ENCODE measurements at places on chromosomes 6 and 20. TPM values are rescaled to one million over a fixed set of nuclear protein-coding genes. Genes with fewer than 3 reads are reported as not detected.

GRCh38 chr20:35398660-35399144 is 13.1 kb downstream of the UQCC1 start:
- H3K27ac ChIP-seq = peak overlapping the region; percentile 12
- no peak for DNase-seq
- 0 out of 2 replicates have a peak, but pooled peaks cover 3% of the 10 kb centered on the region for H3K36me3 ChIP-seq

- H3K27me3 ChIP-seq = no peaks in the 10 kb centered on the region
- H3K27ac ChIP-seq = no peak overlapping the region
- H3K4me1 ChIP-seq = no peaks in the 10 kb centered on the region
- H3K36me3 ChIP-seq = no peaks in the 10 kb centered on the region
- DNase-seq = no peak
- no peak overlapping the region for H3K4me3 ChIP-seq
Measured at GRCh38 chr20:49460916-49461315, 21.6 kb downstream of the KCNB1 start.

DNA sequence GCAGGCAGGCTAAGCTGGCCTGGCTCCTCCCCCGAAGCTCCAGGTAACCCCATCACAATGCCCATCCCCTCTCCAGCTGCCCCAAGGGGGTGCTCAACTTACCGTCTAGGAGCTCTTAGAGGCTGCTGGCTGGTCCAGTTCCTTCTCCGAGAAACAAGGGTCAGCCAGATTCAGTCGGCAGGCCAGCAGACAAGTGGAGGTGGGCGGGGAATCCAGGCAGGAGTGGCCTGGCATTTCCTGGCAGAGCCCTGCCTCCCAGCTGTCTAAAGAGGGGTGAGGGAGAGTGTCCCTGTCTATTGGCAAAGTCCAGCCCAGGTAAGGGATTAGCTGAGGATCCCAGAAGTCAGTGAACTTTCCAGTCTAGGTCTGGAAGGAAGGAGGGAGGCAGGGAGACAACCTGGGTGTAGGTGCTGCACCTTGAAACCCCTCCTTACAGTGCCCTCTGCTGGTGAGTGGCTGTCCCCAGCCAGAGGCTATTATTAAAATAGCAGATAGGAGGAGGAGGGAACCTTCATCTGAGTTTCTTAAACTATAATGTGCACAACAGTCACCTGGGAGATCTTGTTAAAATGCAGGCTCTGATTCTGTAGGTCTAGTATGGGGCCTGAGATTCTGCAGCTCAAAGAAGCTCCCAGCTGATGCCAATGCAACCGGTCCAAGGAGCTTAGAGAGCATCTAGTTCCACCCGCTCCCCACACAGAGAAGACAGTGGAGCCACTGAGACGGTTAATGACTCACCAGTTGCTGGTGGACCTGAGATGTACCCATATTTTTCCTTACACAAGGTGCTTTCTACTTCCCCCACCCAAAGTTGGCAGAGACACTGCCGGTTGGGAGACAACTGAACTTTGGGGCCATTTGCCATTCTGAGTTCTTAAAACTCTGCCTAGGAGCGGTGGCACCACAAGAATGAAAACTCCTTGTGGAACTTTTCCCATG is at the start of gene UNC5CL:
TSS of gene UNC5CL (minus strand) at position 162 of the 939 bp plus-strand sequence. CDS start 4,147 bp downstream, outside the sequence.
- no peaks in the 10 kb centered on the region for H3K27me3 ChIP-seq
- peak; percentile 83 for DNase-seq
- H3K4me3 ChIP-seq = no peak within 1 kb of the TSS
- H3K4me1 ChIP-seq = peaks cover 4% of the 10 kb centered on the region
- no peaks in the 10 kb centered on the region for H3K36me3 ChIP-seq

GRCh38 chr6:26170181-26170580 is 83.0 kb downstream of the HFE start:
- peak overlapping the region; percentile 90 for H3K27ac ChIP-seq
- peak overlapping the region; percentile 72 for H3K4me3 ChIP-seq
- H3K4me1 ChIP-seq = peaks cover 36% of the 10 kb centered on the region
- no peaks in the 10 kb centered on the region for H3K36me3 ChIP-seq

DNA sequence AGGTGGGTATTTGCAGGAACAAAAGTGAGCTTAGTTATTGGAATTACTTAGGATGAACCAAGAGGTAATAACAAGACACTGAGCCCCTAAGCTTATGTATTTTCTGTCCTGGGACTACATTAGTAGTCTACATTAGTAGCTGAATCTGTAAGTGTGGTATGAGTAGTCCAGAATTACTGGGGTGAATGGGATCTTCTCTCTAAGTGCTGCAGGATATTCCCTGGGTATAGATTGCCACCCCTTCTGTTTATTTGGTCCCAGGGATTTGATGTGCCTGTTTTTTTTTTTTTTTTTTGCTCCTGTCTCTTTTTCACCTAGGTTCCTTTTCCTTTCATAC is 5.9 kb downstream of the CD2AP start:
- H3K4me1 ChIP-seq = peaks cover 41% of the 10 kb centered on the region
- no peaks in the 10 kb centered on the region for H3K27me3 ChIP-seq
- H3K27ac ChIP-seq = no peak overlapping the region
- H3K4me3 ChIP-seq = no peak overlapping the region
- no peak for DNase-seq
- no peaks in the 10 kb centered on the region for H3K36me3 ChIP-seq

DNA sequence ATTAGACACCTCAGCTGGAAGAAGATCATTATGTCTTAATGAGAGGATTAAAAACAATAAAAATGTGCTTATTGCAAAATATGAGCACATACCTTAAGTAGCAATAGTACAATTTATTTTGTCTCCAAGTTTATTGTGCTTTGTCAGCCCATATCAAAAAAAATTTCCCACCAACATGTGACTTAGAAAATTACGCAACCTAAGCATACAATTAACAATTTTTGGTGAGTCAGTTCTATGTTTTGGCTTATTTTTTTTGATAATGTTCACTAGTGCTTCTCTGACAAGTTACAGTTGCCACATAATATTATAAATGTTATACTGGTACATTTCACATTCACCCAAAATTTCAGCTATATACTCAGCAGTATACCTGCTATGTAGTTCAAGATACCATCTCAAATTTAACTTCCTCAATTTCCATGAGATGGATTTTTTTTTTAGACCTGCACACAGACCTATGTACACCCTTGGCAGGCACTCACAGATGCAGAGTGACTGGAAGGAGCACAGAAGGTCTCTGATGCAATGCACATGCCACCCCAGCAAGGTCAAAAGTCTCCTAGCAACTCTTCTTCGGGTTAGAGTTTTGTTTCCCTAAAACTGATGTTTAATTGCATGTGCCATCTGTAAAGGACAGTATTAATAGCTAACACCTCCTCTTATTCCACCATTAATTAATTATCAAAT is 112.4 kb downstream of the PRKN start:
- H3K27me3 ChIP-seq = no peaks in the 10 kb centered on the region
- no peaks in the 10 kb centered on the region for H3K36me3 ChIP-seq
- no peaks in the 10 kb centered on the region for H3K4me1 ChIP-seq

DNA sequence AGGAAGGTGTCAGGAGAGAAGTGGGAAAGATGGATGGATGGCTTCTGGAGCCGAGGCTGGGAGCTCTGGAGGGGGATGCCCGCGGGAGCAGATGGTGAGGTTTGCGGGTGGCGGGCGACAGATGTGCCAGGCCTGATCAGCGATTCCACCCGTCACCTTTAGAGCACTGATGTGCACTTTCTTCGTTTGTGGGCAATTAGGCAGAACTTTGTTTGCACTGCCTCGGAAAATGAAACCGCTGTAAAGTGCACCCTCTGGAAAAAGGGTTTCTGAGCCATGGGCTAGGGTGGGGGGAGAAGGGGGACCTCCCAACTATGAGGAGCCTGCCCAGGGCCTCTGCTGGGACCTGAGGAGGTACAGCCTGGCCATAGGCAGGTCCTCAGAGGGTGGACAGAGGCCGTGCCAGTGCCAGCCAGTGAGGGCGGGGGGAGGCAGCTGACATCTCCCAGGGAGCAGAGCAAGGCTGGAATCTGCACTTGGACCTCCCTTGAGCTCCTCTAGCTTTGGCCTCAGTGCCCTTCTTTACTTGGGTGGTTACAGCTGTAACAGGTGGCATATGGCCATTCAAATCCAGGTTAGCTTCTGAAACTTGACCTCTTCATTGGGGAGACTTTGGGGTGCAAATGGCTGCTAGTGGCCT is 58.7 kb downstream of the CD40 start:
- no peaks in the 10 kb centered on the region for H3K36me3 ChIP-seq
- DNase-seq = no peak
- no peaks in the 10 kb centered on the region for H3K27me3 ChIP-seq
- H3K4me1 ChIP-seq = no peaks in the 10 kb centered on the region
- no peak overlapping the region for H3K27ac ChIP-seq

GRCh38 chr6:170096803-170097504 is 193.9 kb downstream of the DLL1 start:
- DNase-seq = no peak
- no peak overlapping the region for H3K4me3 ChIP-seq
- H3K4me1 ChIP-seq = no peaks in the 10 kb centered on the region
- H3K27me3 ChIP-seq = no peaks in the 10 kb centered on the region
- H3K36me3 ChIP-seq = no peaks in the 10 kb centered on the region

DNA sequence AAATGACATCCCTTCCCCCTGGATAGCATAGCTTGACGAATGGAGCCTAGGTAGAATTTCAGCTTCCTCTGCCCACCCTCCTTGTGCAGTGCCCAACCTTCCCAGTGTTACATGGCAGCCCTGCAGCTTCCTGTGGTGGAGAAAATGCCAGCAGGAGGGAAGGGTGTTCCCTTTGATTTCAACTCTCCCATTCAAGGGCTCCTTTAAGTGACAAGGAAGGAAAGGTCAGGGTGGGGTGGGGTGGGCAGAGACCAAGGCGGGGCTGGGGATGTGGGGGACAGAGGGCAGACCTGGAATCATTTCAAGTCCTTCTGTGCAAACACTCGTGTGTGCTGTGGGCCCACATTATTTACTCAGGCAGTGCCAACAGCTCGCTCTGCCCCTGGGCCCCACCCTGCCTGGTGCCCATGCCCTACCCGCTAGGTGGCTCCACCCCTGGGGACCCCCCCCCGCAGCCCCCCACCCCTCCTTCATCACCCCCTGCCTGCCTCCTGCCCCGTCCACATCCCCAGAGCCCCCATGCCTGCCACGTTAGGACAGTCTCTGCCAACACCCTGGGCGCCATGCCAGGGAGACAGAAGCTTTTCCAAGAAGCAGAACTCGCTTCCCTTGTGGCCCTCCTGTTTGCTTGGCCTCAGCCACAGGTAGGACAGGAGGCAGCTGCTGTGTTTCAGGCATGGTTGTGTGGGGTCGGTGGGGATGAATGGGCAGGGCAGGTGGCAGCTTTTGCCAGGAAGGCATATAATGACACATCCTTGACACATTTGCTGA is 9.4 kb downstream of the SPDEF start:
- no peak overlapping the region for H3K27ac ChIP-seq
- DNase-seq = no peak
- no peaks in the 10 kb centered on the region for H3K36me3 ChIP-seq

- H3K36me3 ChIP-seq = no peaks in the 10 kb centered on the region
- no peak overlapping the region for H3K27ac ChIP-seq
- no peak overlapping the region for H3K4me3 ChIP-seq
- no peaks in the 10 kb centered on the region for H3K4me1 ChIP-seq
Measured at GRCh38 chr6:89205819-89206218, 11.3 kb downstream of the GABRR1 start.

DNA sequence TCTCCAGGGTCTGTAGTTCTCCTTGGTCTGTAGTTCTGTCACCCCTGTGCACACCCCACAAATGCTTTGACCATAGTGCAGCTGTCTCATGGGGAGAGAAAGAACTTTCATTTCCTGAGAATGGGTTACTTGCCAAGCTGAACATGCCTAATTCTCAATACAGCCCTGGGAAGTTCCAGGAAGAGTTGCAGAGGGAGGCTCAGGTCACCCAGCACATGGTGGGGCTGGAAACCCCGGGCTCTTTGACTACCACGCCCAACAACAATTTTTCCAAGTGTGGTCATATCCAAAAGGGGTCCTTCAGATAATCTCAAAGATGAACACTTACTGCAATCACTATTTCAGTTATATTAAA is 2.2 kb upstream of the PTPRA start:
- H3K4me1 ChIP-seq = peaks cover 31% of the 10 kb centered on the region
- no peak for DNase-seq
- H3K27ac ChIP-seq = no peak overlapping the region
- no peaks in the 10 kb centered on the region for H3K27me3 ChIP-seq

- no peak for DNase-seq
- H3K4me1 ChIP-seq = peaks cover 9% of the 10 kb centered on the region
- no peak overlapping the region for H3K27ac ChIP-seq
- H3K4me3 ChIP-seq = no peak overlapping the region
- H3K27me3 ChIP-seq = no peaks in the 10 kb centered on the region
- no peaks in the 10 kb centered on the region for H3K36me3 ChIP-seq
Measured at GRCh38 chr6:166152660-166153059, 15.0 kb downstream of the TBXT start.

Gene C6orf141
- total RNA-seq = not detected

Gene FILIP1
- 0.15 TPM for total RNA-seq

Gene GFRA4
- total RNA-seq = not detected

Gene ZBTB12
- 13.3 TPM for total RNA-seq

Gene THEMIS
- not detected for total RNA-seq

Gene LBP
- not detected for total RNA-seq

Gene CCM2L
- total RNA-seq = 0.78 TPM

Measured in Karpas-422 (cell line).